ENCODE measurements at places on chromosomes 13 and 19. TPM values are rescaled to one million over a fixed set of nuclear protein-coding genes. Genes with fewer than 3 reads are reported as not detected.

Gene ATXN8OS
- not detected for total RNA-seq

GRCh38 chr13:51767100-51767499 is 36.9 kb downstream of the DHRS12 start:
- no peak for DNase-seq

- no peak for DNase-seq
These were observed 108.8 kb downstream of the TBC1D4 start for GRCh38 chr13:75372923-75373841.

DNA sequence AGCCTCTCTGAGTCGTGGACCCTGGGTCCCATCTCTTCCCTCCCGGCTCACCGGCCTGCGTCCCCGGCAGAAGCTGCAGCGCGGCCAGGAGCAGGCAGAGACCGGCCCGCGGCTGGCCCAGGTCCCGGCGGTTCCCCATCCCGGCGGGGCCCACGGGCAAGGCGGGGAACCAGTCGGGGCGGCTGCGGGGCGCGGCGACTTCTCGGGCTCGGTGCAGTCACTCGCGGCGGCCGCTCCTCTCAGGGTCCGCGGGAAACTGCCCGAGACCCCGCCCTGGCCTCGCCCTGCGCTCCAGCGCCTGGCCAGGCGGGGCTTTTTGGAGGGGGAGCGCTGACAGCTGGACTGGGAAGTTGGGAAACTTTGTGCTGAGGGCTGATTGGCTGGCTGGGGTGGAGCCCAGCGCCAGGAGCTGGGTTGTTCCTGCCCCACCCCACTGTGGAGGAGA is at the start of gene COL5A3:
COL5A3 (minus strand) TSS at position 258 of the 445 bp plus-strand sequence; CDS start at position 139, 119 bp downstream.
- DNase-seq, result no peak

- DNase-seq, result no peak
These were observed 904.8 kb upstream of the PCDH20 start for GRCh38 chr13:62320129-62321108.

GRCh38 chr19:3653865-3654513 is 27.4 kb upstream of the CACTIN start:
- no peak for DNase-seq
